Kidney (tissue), 22 donors: ENCODE measurements at places on chromosomes 12 and 14. TPM values are rescaled to one million over a fixed set of nuclear protein-coding genes. Genes with fewer than 3 reads are reported as not detected.
A peak's percentile ranks its signal among the peaks of the same experiment; 100 is the strongest.

DNA sequence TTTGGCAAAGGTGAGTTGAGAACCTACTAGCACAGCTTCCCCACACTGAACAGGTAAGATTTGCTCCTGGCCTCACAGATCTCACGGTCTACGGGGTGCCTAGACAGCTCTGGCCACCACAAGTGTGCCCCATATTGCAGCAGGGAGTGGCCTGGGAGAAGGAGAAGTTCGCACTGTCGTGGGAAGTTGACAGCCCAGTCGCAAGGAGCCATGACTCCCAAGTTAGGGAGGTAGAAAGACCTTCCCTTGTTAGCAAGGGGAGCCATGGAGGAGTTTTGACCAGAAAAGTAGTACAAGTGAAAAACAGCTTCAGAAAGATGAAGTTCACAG, 316.3 kb downstream of the BCL11B start:
- DNase-seq, result no peak

The LGALS3 gene
- 235 TPM for total RNA-seq

The SYCP3 gene
- 0.25 TPM for total RNA-seq

DNA sequence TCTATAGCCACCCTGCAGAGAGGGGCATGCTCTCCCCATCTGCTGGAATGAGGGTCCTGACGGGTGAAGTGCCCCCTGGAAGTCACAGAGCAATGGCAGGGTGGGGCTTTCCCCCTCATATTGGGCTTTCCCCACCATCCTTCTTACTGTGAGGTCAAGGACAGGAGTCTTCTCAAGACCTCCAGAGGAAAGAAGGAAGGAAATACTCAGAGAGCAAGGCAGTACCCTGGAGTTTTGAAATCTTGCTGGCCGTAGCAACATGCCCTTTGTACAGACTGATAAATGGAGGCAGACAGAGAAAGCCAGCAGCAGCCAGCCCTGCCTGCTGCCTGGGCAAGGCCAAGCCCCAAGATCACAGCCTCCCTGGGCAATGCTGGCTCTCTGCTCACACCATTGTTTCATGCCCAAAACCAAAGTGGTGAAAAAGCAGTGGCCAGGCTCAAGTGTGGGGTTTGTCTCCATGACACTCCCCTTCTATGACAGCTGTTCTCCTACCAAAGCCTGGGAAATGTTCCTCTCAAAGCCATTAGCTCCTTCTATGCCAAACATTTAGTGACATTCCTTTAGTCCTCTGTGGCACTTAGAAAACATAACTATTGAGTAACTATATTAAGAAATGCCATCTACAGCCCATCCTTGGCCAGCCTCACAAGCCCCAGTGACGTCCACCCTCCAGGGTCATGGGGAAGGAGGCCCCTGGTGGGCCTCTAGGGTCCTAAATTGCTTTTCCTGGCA, 13.2 kb upstream of the ITPK1 start:
- no peak for DNase-seq

The ANKS1B gene
- 5.8 TPM for total RNA-seq

The SMAGP gene
- 28.5 TPM for total RNA-seq

The OASL gene
- total RNA-seq, result 1.0 TPM

DNA sequence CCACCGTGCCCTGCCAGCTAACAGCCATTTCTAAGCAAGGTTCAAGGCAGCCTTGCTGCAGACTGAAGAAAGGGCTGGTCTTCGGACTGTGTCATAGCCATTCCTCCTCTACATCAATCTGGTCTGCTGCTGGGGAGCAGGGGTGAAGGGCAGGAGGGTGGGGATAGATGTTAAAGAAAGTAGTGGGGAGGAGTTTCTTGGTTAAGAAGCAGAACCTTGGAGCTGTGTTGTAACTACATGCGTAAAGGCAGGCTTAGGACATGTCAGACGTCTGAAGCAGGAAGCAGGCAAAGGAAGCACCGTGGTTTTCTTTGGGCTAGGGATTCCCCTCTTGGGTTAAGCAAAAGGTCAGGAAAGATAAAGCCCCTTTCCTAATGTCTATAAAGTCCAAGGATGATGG, 18.1 kb upstream of the NEK9 start:
- DNase-seq, result no peak

DNA sequence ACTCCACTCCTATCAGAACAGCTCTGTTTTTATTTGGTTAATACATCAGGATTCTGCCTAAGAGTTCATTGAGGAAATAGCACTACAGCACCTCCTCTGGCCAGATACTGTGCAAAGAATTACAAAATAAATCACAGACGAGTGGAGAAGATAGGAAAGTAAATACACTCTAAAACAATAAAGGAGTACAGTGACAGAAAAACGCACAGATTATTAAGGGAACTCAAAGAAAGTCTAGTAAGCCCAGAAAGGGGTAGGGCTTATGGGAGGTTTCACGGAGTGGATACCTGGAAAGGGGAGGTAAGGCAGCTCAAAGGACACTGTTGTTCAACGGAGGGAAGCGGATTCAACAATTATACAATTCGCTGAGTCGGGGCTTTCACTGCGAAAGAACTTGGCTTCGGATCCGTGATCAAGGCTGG, 5.5 kb downstream of the OR10AD1 start:
- peak; percentile 21 for DNase-seq

DNA sequence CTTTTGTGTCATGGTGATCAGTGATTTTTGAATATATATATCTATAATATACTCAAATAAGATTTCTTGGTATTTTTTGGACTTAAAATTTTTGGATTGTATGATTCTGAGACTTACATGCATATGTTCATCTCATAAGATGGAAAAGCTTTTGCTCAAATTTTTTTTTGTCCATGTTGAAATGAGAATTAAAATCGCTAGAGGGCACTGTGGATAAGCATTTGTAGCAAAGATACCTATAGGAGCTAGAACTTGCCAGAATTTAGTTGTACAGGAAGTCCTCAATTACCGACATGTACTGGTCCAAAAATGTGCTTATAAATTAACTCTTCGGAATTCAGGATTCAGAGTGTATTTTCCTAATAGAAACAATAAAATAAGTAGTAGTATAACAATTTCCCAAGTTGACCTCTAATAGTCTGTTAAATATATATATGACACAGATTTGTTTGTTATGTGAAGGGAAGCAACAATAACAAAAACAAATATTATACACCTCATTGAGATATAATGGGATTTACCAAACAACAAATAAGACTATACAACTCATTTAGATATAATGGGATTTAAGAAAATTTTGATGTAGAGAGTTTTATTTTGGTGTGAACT, 179.6 kb downstream of the TMEM117 start:
- DNase-seq, result peak; percentile 70

DNA sequence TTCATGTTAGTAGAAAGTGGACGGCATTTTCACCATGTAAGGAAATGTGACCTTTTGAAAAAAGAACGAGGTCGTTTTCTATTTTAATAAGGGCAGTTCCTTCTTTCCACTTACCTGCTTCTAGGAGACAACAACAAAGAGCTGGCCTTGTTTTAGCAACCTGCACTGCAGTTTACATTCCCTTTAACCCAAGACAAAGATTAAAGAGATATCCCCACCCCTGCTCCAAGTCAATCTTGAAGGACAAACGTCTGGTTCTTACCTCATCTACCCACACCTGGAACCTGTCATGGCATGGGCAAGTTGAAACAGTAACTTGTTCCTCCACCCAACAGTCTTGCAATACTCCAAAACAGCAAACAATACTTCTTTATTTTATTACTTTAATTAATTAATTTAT, 32.7 kb downstream of the ZCCHC8 start:
- no peak for DNase-seq

The STRN3 gene
- 52.9 TPM for total RNA-seq

The NID2 gene
- 37.7 TPM for total RNA-seq

DNA sequence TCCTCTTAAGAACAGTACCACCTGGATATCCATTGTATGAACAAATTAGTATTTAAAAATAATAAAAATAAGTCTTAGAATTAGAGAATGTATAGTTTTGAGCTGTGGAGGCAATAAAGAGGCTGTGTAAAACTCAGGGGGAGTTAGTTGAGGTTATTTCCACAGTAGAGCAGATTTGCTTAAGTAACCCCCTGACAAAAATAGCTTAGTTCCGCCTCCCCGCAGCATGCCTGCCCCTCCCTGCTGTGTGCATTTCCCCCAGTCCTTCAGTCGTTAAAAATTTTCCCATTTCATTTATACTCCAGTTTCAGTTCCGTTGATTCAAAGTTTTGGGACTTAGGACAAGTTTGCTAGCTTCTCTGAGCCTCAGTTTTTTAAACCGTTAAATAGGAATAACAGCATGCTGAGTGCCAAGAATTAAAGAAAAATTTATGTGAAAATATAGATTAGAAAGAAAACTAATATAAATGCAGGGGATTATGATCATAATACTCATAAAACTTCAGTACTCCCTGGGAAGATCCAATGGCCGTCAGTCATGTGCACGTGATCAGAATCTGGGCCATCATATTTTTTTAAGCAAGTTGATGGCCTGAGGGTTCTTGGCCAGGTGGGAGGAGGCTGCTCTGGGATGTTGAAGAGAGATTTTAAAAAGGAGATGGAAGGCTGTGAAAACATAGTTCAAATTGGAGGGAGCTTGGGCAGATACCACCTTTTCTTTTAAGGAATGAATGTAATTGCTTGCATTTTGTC, 14.5 kb upstream of the SLC38A2 start:
- peak; percentile 45 for DNase-seq

- DNase-seq, result peak; percentile 87
Measured at GRCh38 chr12:52023182-52023975, 16.6 kb downstream of the TAMALIN start.

DNA sequence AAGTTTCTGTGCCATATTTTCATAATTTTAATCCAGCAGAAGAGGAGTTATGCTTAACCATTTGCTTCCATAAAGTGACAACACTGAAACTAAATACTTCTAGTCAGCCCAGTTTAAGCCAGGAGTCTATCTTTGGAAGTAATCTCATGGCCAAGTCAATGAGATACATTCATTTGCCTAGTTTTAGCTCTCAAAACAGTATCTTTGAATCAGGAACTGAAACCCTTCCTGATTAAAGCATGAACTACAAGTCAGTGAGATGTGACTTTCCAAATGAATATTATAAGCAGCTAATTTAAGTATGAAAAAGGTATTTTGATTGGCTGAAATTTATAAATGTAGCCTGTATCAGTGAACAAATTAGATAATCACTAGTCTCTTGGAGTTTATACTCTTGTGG, 491.5 kb downstream of the SLC6A15 start:
- no peak for DNase-seq

DNA sequence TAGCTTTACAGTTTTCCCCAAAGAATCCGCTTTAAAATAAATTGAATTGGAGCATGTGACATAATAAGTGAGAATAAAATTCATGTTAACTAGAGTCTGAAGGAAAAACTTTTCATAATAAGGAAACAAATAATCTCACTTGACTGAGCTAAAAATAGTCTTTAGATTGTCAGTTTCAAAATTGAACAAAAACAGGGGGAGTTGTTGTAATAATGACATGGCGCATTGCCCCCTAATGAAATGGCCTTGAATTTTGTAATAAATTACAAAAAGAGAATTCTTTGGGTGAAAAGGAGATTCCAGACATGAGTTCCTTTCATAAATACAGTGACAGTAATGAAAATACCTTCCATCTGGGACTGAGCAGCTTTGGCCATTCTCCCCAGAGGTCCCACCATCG, 178.6 kb downstream of the EFCAB11 start:
- no peak for DNase-seq

The CD63 gene
- 1,130 TPM for total RNA-seq

DNA sequence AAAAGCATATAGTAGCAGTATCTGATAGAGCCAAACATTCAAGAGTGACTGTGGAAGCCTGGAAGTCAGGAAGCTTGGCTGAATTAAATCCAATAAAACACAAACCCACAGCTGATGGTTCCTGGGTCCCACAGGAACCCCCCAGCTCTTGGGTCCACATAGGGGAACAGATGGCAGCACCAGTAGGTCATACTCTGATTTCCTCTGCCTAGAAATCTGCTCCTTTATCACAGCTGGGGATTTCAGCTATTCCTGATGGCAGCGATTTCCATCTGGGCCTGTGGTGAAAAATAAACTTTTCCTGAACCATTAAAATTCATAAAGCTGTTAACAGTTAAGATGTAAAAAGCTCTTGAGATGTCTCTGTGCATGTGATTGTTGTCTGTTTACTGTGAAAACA, 202.0 kb upstream of the FRMD6 start:
- no peak for DNase-seq

The RERG gene
- 44.7 TPM for total RNA-seq

- DNase-seq, result no peak
Measured at GRCh38 chr14:69036757-69037506, 57.8 kb upstream of the ACTN1 start.

- no peak for DNase-seq
Measured at GRCh38 chr12:61018571-61018970, 1241.6 kb upstream of the USP15 start.

The RPL10L gene
- not detected for total RNA-seq

DNA sequence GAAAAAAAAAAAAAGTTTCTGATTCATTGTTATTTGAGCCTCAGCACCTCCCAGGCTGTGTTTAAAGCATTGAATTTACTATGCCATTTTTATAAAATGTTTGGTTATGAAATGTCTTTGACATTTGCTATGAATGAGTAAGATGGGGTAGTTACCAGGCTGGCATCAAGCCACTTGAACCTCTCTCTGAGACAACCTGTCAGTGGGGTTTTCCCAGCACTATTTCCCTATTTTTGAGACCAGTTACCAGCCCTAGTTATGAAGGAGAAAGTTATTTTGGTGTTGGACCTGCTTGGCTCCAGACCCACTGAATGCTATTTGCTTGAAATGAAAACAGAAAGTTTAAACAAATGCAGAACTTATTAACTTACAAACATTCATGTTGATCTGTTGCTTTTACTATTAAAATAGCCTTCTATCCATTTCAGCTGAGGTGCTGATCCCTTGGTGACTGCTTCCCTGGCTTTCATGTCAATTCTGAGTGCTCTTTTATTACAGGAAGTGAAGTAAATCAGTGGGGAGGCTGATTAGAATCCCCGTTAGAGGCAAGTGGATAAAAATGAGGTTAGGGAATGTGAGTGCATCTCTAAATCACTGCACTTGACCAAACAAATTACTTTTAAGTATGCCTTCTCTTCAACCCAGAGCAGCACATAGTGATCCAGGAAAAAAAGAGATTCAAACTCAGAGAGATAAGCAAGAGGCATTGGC, 37.8 kb downstream of the LLPH start:
- DNase-seq, result no peak

GRCh38 chr12:2260441-2260840, 207.7 kb downstream of the CACNA1C start:
- DNase-seq, result no peak

DNA sequence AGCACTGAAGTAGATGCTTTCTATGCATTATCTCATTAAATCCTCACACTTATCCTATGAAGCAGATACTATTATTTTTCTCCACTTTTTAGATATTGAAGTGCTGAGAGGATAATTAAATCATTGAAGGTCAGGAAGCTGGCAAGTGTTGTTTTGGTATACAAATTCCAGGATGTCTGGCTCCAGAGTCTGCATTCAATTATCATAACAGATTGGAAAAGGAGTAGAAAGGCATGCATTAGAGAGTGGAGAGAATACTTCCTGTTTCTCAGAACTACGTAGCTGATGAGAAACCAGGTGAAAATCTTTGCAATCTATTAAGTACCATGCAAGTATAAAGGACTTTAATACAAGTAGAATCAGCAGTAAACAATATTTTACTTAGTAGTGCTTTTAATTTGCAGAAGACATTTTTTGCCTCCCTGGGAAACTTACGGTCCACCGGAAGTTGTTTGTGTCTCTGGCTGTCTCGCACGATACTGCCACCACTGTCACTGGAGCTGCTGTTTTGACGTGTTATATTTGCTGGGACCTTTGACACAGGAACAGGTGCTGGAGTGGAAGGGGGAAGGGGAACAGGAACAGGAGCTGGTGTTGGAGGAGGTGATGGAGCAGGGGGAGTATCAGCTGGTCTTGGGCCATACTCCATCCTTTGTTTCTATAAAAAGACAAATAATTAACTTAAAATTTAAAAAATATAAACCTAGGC, 158.0 kb downstream of the EPS8 start:
- DNase-seq, result no peak

The BCAT1 gene
- total RNA-seq, result 15.5 TPM

The CLEC1A gene
- total RNA-seq, result 6.3 TPM
